ENCODE measurements at places on chromosomes 11 and 22.

DNA sequence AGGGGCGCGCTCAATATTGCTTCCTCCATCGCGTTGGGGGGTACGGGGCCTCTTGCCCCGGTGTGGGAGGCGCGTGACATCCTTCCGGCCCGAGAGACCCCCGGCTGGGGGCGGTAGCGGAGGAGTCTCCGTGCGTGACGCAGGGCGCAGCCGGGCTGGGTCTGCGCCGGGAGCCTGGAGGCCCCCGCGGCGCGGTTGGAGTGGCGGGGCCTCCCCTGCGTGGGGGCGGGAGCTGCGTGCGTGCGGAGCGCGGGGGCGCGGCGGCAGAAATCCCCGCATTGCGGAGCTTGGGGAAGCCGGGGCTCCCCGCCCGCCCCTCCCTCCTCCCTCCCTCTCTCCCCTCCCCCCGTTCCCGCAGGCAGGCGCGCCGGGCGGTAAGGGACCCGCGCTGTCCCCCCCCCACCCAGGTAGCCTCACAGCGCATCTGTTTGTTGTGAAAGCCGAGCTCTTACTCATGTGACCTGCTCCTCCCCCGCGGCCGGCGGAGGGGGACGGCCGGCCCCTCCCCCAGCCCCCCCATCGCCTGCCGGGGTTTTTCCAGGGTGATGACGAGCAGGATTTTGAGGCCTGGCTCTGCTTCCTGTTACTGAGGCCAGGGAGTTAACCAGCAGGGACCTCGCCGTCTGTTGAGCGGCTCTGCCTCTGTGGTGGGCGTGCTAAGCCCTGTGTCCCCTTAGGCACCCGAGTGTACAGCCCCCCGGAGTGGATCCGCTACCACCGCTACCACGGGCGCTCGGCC lies 1.6 kb downstream of the PIM3 start:
- DNase-seq = peak; percentile 79

DNA sequence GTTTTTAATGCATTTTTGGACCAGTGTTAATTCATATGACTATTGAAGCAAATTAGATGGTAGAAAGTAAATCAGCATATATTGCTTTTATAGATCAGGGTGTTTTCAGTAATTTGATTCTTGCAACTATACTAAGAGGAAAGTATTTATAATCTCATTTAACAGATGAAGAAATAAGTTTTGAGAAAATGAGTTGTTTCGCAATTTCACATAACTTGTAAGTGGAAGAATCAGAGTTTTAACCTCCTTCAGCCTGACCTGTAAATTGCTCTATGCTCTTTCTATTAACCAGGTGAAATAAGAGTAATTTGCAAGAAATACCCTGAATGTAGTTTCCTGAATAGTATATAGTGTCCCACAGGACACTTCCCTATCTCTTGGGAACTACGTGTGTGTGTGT lies 1106.8 kb upstream of the RAG2 start:
- no peak for DNase-seq

DNA sequence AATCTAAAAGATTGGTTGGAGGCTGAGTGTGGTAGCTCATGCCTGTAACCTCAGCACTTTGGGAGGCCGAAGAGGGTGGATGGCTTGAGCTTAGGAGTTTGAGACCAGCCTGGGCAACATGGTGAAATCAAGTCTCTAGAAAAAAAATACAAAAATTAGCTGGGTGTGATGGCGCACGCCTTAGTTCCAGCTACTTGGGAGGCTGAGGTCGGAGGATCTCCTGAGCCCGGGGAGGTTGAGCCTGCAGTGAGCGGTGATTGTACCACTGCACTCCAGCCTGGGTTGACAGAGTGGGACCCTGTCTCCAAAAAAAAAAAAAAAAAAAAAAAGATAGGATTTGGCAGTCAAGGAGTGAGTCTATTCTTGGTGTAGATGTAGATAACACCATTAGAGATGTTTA lies 10.6 kb downstream of the FOLR1 start:
- no peak for DNase-seq

GRCh38 chr11:102716527-102716926 lies 8.2 kb downstream of the MMP8 start:
- DNase-seq = no peak

- no peak for DNase-seq
Observed at GRCh38 chr11:66363805-66364535, 7.6 kb downstream of the SLC29A2 start.

- no peak for DNase-seq
Observed at GRCh38 chr11:127943763-127944162, 643.6 kb downstream of the ETS1 start.

- DNase-seq = no peak
Observed at GRCh38 chr11:123187665-123188507, 7.2 kb downstream of the CLMP start.

GRCh38 chr22:37669586-37669985 lies 5.8 kb upstream of the LGALS1 start:
- DNase-seq = no peak

GRCh38 chr22:27747396-27748221 lies 53.9 kb downstream of the MN1 start:
- DNase-seq = no peak

Data from renal cortex interstitium (tissue), 15 donors.